Stimulated activated CD4-positive, alpha-beta T cell treated with anti-CD3 and anti-CD28 coated beads, Interleukin-2, amount 100 ng/mL, for 4 hours (primary cell): ENCODE measurements at places on chromosomes 2 and 18.

DNA sequence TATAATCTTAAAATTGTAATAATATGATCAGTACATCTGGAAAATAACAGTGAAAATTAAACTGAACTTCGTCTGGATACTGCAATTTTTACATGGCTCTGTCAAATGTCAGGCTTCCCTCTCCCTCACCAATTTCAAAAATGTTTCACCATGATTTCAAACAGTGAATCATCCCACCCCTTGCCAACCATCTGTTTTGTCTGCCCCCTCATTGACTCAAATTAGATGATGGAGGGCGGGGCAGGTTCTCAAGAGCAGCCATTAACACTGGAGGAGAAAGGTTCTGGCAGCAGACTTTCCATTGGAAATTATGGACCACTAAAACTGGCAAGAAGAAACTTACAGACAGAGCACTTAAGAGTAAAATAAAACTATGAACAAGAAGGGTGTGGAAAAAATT lies 1195.7 kb upstream of the ZEB2 start:
- no peak for DNase-seq

DNA sequence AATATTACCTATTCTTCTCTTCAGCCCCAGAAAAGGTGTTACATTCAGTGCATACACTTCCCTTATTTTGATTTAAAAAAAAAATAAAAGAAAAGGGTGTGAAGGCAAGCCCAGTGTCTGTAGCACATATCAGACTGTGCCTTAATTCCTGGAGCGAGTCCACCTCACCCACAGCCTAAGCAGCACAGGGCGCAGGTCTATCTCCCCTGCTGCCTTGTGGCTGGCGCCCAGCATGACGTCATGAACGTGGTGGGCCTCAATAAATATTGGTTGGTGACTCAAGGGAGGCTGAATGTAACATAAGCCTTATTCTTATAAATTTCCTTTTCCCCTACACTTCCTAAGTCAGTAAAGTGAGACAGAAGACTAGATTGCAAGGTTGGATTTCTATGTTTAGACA lies 26.4 kb downstream of the ST3GAL5 start:
- DNase-seq = no peak

DNA sequence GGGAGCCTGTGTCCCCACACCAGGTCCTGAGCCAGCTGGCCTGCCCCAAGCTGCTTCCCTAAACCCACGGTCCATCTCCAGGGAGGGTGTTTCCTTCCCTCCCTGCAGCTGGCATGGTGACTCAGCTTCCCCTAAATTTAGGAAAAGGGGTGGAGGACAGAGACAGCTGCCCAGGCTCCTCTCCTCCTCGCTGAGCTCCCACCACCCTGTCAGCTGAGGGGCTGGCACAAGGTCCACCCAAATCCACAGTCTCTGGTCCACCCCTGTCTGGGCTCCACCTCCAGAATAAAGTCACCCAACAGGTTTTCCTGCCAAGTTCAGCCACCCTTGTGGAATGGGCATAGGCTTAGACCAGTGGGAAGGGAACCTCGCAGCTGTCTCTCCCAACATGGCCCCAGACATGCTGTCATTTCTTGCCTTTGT lies 156.5 kb downstream of the TNS1 start:
- no peak for DNase-seq

- no peak for DNase-seq
These were observed 45.8 kb upstream of the CDKL4 start for GRCh38 chr2:39289609-39290008.

DNA sequence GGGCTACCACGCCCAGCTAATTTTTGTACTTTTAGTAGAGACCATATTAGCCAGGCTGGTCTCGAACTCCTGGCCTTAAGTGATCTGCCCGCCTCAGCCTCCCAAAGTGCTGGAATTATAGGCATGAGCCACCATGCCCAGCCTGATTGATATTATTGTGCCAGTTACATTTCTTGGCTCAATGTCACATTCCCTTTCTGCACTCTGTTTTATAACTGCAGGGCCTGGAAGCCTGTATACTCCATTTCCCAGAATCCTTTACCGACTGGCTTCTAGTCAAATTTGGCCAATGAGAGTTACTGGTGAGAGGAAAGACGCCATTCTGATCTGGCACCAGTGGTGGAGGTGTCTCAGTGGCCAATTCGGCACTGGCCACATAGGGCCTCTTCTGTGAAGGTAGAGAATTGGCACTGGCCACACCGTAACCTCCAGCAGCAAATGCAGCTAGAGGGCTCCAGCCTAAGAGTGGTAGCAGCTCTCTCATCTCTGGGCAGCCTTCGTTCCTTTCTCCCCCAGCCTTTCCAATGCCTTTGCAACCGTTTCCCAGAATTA lies 16.9 kb upstream of the CFAP36 start:
- DNase-seq = no peak

DNA sequence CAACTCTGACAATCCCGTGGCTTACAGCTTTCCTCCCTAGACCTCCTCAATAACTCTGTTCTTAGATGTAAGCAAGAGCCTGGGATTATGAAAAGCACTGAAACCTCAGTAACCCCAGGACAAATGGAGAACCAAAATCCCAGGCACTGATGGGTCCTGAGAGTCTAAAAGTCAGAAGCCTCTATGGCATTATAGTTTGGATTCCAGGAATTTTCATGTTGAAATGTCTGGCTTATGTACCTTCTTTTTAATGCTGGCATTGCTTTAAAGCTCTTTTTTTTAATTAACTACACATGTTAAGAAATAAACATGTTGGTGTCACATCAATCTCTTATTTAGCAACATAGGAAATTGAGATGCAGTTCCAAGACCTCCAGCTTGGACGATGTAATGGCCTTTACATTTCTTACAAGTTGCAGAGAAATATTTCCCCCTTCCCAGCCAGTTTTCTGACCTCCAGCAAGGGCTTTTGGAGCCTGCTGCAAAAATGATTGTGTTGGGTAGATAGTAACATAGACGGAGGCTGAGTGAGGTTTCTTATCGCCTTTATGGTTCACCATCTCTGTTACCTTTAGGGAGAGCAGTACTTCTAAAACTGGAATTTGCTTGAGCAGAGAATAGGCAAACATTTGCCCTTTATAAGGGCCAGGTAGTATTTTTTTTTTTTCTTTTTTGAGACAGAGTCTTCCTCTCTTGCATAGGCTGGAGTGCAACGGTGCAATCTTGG lies 84.8 kb upstream of the RASGRP3 start:
- DNase-seq = no peak

DNA sequence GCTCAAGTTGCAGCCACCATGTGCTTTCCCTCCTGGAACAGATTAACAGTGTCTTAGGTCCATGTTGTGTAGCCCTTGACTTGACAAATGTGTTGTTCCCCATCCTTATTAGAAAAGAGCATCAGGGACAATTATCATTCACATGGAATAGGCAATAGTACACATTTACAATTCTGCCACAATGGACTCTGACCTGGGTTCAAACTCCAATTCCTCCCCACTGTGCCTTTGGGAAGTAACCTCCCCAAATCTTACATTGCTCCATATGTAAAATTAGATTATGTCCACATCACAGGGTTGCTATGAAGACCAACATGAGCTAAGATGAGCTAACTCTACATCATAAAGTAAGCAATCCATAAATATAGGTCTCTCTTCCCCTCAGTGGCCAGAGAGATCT lies 193.8 kb downstream of the NRP2 start:
- no peak for DNase-seq

DNA sequence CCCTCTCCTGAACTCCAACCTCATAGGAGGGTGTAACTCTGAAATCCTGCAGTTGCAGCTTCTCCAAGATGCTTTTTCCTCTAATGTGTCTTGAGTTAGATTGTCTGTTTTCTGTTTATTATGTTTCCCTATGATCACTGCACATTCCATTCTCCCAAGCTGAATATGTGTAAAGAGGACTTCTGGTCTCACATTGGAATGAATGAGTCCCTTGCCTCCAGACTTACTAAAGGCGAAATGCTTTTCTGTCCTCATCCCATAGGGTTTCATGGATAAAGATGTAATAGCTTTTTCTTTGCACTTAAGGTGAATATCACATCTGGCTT lies 35.5 kb upstream of the CYP27A1 start:
- DNase-seq = no peak
